ENCODE measurements at places on chromosomes 3 and 15.

- DNase-seq = no peak
Observed at GRCh38 chr3:156304406-156304805, 184.0 kb downstream of the KCNAB1 start.

GRCh38 chr3:42683875-42684598, 1.3 kb upstream of the KLHL40 start:
- DNase-seq = peak; percentile 30

- DNase-seq = no peak
Observed at GRCh38 chr15:64000183-64000951, 45.9 kb downstream of the DAPK2 start.

- no peak for DNase-seq
Observed at GRCh38 chr15:22960556-22960955, 19.6 kb downstream of the CYFIP1 start.

- DNase-seq = no peak
Observed at GRCh38 chr3:134998158-134998557, 203.1 kb downstream of the EPHB1 start.

GRCh38 chr15:40957581-40958051, 4.3 kb downstream of the CHAC1 start:
- peak; percentile 78 for DNase-seq

- DNase-seq = peak; percentile 50
Observed at GRCh38 chr3:55571913-55572312, 84.8 kb upstream of the WNT5A start.

DNA sequence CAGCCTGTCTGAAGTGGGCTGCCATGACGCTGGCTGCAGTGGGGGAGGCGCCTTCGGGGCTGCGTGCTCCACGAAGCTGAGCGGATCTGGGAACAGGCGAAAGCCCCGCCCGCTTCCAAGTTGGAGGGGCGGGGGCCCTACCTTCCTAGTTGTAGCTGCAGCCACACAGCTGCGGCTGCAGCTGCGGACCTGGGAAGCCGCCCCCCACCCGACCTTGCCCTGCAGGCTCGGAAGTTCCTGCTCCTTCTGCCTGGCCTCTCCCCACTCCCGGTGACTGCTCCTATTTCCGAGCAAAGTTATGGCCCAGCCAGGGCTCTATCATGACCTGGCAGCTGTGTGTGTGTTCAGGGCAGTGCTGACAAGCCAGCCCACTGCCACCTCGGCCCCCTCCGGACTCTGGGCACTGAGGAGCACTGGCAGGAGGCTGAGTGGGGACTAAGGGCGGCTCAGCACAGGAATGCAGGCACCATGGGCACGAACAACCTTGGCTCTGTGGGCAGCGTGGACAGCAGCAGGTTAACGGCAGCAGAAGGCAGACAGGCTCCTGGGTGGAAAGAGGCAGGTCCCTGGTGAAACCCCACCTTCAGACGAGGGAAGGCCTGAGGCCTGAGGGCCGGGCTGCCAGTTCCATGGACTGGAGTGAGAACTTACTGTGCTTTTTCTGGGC, 352.4 kb upstream of the TMCO5A start:
- no peak for DNase-seq

DNA sequence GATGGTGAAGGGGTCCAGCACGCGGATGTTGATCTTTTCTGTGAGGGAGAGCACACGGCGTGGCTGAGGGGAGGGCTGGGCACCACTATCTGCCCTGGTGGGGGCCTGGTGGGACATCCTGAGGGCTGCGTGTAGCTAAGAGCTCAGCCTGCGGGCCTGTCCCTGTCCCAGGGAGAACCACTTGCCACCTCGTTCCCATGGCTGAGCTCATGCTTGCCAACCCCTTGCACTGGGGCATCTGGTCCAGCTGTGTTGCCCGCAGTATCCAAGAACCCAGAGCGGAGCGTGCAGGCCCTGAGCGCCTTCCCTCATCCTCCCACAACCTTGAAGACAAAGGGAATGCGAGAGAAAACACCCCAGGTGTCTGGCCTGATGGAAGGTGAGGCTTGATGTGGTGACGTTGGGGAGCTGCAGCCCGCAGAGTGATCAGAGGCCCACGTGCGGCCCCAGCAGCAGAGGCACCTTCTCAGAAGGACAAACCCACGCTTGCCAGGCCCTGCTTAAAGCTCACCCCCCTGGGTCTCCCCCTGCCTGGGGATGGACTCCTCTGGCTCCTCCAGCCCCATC, 28.9 kb downstream of the TKT start:
- DNase-seq = no peak

DNA sequence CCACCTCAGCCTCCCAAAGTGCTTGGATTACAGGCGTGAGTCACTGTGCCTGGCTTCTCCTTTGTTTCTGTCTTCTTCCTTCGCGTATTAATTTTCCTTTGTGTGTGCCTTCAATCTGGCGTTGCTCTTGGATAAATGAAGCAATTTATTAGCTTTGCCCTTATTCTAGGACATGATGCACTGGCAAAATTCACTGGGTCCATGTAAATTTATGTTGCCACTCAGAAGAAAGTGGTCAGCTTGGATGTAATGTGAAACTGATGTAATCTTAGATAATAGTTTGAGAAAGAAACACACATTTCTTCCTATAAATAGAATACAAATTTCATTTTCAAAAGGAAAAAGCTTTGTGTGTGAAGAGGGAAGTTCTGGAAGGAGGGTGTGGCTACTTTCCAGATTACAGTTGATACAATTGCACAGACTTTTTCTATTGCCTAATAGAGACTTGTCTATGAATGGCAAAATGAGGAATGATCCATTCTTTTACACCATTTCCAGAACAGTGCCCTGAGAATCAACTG, 23.3 kb upstream of the ATP1B3 start:
- DNase-seq = no peak

- DNase-seq = peak; percentile 75
Observed at GRCh38 chr3:46926039-46926438, 48.5 kb downstream of the PTH1R start.

GRCh38 chr15:69604072-69604411, 151.4 kb downstream of the RPLP1 start:
- no peak for DNase-seq

DNA sequence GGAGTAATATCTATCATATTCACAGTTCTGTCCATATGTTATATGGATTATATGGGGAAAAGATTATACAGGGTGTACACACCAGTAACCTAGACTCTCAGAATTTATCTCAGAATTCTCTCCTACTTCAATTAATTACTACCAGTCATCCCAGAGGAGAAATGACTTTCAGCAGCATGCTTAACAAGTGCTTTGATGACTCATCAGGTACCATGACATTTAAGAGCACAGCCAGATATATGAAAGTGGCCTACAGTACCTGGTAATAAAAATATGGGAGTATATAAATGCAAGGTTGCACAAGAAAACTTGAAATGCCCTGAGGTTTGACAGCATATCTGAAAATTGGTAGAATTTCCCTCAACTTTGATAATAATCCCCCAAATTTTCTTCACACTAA, 1273.0 kb downstream of the OTOL1 start:
- DNase-seq = no peak

GRCh38 chr15:89963301-89964231, 37.6 kb upstream of the ZNF710 start:
- no peak for DNase-seq

- no peak for DNase-seq
Observed at GRCh38 chr3:181616088-181617070, 95.3 kb upstream of the SOX2 start.

DNA sequence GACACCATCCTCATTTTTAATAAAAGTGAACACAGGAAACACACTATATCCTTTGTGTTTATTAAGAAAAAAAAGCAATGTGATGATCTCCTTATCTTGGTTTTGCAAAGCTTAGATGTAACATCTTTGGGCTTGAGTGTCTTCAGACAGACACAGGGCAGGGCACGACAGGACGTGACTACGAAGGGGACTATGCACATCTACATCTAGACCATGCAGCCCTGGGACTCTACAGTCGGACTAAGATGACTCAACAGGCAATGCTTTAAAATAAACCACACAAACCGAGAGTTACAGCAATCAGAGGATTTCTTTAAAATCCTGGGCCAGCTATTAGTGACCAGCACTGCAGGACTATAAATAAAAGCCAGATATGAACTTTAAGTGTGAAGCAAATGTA, 22.8 kb upstream of the TM2D3 start:
- no peak for DNase-seq

DNA sequence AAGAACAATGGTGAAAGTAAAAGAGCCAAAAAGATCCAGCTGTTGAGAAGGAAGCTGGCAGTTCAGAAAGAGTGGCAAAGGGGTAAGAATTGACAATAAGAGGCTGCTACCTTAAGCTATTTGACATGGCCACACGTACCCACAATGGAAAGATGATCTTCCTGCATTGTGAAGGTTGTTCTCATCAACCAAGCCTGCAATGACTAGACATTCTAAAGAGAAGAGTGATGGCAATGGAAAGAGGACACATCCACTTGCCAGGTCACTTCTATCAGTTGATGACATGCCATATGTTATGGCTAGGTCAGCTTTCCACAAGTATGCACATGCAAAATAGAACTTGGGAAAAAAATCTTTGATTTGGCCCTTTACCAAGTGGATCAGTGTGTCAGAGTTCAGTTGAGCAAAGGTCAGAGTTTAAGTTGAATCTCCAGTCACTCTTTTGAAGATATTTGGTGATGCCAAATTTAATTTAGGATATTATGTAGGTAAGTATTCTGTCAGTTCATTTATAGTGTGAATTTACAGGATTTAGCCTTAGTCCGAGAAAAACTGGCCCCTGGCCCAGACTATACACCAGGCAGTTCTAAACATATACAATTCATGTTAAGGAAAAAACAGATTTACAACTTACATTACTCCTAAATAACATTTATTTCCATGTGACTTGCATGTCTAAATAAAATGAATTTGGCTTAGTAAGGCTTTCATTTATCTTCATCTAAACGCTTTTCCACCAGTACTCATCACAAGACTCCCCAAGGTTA, 104.9 kb upstream of the FLNB start:
- no peak for DNase-seq

DNA sequence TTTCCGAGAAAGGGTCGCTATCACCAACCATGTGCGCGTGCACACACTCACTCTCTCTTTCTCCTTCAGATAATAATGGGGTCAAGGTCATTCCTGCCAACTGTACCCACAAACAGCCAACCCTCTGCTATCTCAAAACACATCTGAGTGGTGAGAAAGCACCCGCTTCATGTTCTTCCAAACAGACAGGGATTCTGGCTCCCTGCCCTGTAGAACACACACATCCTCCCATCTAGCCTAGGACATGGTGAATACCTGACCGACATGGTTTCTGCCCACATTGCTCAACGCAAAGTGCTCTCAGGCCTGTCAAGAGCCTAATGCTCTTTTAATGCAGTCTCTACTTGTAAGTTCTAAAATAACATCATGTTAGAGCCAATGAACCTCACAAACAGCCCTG, 302.2 kb downstream of the FOXP1 start:
- DNase-seq = no peak

DNA sequence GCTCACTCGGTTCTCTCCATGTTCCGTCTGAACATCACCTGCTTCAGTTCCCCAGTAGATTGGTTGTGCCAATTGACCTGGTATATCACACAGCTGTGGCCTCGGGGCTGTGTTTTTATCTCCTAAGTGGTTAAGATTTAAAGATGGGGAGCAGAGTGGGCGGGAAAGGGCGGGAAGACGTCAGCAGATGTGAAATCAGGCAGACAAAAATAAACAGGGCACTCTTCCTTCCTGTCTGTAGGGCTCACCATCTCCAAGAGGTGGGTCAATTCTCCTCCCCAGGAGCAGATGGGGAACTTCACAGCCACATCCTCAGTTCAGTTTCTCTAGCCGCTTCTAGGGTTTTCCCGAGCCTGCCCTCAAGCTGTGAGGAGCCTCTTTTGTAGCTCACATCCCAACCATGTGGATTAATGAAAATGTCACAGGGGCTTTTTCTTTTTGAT, 26.8 kb upstream of the LIMD1 start:
- DNase-seq = no peak

GRCh38 chr3:29447946-29448627, 167.2 kb downstream of the RBMS3 start:
- no peak for DNase-seq

DNA sequence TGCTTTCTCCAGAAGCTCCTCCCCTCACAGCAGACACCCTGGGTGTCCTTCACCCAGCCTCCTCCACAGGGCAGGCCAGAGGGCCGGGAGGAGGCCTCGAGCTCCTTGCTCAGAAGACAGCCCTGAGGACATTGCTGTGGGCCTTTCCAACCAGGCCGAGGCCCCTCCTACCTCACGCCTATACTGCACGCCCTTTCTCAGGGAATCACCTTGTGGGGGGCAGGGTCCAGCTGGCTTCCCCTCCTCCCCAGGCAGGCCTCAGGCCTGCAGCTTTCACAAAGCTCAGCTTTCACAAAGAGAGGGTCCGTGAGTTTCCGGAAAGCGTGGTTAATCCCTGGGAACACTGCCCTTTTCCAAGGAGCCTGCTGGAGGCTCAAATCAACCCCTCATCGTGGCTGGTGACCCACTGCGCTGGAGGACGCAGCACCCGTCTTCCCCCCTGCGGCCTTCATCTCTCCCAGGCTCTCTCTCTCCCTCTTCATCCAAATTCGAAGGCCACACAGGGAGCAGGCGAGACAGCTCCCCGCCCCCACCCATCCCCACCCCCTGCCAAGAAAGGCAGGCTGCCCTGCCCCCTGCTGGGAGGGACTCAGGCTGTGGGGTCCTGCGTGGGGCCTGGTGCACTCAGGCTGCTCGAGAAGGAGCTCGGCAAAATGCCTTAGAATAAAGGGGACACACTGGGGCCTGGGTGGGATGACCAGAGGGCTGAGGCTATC, 79.4 kb downstream of the OCA2 start:
- DNase-seq = no peak

DNA sequence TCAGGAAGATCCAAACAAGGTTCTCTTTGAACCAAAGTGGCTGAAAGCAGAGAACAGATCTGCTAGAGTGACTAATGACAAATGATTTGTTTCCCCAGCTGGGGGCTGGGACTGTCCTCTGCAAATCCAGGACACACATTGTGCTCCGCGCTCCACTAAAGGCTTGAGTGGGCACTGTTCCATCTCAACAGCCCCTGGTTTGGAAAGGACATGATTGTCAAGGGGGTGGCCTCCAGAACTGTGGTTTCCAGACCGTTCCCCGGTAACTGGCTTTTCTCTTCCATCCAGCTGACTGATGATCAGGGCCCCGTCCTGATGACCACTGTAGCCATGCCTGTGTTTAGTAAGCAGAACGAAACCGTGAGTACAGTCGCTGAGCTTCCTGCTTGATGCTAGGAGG, 91.0 kb downstream of the LRTM1 start:
- peak; percentile 15 for DNase-seq

- DNase-seq = no peak
Observed at GRCh38 chr15:60656481-60656880, 177.5 kb upstream of the ICE2 start.

- no peak for DNase-seq
Observed at GRCh38 chr15:98127586-98127985, 167.1 kb downstream of the ARRDC4 start.

- no peak for DNase-seq
Observed at GRCh38 chr3:53238051-53238850, 17.6 kb downstream of the TKT start.

- no peak for DNase-seq
Observed at GRCh38 chr3:100465892-100466777, 26.3 kb upstream of the TMEM45A start.

DNA sequence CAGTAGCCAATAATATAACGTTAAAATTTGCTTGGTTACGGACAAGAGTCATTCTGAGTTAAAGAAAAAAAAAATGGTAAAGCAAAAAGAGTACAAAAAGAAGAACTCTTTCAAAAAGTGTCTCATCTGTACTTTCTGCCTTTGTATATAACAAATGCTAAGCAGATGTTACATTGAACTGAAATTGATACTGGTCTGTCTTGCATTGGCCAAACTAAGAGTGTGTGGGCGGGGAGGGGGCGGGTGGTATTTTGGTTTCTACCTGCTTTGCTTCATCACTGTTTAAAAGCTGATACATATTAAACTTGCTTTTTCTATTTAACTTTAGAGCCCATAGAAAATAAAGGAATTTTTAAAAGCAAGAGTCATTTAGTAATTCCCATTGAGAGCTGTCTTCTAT, 215.0 kb upstream of the THBS1 start:
- no peak for DNase-seq

All from SHP77 (cell line).